ENCODE measurements at places on chromosomes 11 and 22. TPM values are rescaled to one million over a fixed set of nuclear protein-coding genes. Genes with fewer than 3 reads are reported as not detected.

- no peaks in the 10 kb centered on the region for H3K27me3 ChIP-seq
- H3K4me1 ChIP-seq, result peaks cover 55% of the 10 kb centered on the region
- peaks cover 5% of the 10 kb centered on the region for H3K36me3 ChIP-seq
- H3K27ac ChIP-seq, result peak overlapping the region; percentile 100
- H3K4me3 ChIP-seq, result peak overlapping the region; percentile 99
Measured at GRCh38 chr11:65416341-65416824, 6.2 kb upstream of the NEAT1 start.

DNA sequence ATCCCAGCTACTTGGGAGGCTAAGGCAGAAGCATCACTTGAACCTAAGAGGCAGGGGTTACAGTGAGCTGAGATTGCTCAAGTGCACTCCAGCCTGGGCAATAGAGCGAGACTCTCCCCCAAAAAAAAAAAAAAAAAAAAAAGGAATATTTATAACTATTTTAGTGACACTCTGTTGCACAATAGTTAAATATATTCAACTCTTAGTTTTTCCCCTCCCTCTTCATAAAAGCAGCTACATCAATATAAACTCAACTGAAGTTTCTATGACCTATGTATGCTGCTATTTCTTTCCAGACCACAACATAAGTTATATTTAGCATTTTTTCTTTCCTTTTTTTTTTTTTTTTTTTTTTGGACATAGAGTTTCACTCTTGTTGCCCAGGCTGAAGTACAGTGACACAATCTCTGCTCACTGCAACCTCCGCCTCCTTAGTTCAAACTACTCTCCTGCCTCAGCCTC is 19.2 kb downstream of the CELF1 start:
- H3K27ac ChIP-seq, result no peak overlapping the region
- H3K4me1 ChIP-seq, result peaks cover 21% of the 10 kb centered on the region
- DNase-seq, result no peak
- no peaks in the 10 kb centered on the region for H3K27me3 ChIP-seq
- H3K36me3 ChIP-seq, result peaks cover 9% of the 10 kb centered on the region

DNA sequence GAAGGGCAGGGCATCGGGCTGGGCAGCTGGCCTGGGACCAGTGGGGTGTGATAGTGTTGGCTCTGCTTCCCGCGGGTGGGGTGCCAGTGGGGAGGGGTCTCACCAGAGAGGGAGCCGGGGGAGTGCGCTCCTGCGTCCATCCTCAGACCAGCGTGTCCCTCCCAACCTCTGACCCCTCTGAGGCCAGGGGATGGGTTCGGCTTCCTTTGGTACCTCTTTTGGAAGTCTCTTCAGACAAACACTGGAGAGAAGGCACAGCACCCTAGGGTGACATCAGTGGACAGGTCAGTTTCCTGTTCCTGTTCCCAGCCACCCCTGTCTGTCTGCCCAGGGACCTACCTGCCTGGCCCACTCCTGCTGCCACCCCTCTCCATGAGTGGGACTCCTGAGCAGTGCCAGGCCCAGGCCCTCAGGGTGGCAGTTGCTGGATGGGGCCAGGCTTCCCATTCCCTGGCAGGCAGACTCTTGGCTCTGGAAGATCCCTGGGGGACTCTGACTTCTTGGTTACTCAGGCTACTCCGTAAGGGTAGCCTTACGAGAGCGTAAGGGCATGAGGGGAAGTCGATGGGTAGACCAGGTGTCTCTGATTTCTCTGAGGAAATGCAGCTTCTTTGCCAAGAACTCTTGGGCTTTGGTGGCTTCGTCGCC is 2.6 kb downstream of the TAGLN start:
- no peaks in the 10 kb centered on the region for H3K27me3 ChIP-seq
- no peak overlapping the region for H3K27ac ChIP-seq
- no peak overlapping the region for H3K4me3 ChIP-seq
- H3K4me1 ChIP-seq, result no peaks in the 10 kb centered on the region
- DNase-seq, result no peak

GRCh38 chr22:24580276-24580675 is 12.6 kb downstream of the LRRC75B start:
- peaks cover 12% of the 10 kb centered on the region for H3K36me3 ChIP-seq
- H3K27me3 ChIP-seq, result no peaks in the 10 kb centered on the region

GRCh38 chr11:72740562-72741428 is 11.4 kb downstream of the ARAP1 start:
- peak overlapping the region; percentile 73 for H3K27ac ChIP-seq
- peaks cover 59% of the 10 kb centered on the region for H3K4me1 ChIP-seq
- no peak overlapping the region for H3K4me3 ChIP-seq
- no peak for DNase-seq
- H3K27me3 ChIP-seq, result no peaks in the 10 kb centered on the region
- H3K36me3 ChIP-seq, result peaks cover 5% of the 10 kb centered on the region

DNA sequence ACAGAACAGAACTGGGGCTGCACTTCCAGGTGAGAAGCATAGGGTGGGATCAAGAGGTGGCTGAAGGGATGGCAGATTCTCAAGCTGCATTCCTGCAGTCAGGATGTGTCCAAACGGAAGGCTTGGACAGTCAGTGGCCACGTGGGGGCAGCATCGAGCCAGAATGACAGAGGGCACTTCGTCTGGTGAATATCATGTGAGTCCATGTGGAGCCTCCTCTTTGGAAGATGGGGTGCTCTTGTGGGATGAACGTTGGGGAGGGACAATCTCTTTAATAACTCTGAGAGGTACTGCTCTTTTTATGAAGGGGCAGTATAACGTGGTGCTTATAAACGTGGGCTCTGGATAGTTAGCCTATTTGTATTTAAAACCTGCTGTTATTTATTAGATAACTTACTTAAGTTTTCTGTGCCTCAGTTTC is 154.9 kb upstream of the NAV2 start:
- H3K27ac ChIP-seq, result no peak overlapping the region
- peaks cover 10% of the 10 kb centered on the region for H3K27me3 ChIP-seq
- no peaks in the 10 kb centered on the region for H3K4me1 ChIP-seq
- no peak overlapping the region for H3K4me3 ChIP-seq
- DNase-seq, result peak; percentile 30
- no peaks in the 10 kb centered on the region for H3K36me3 ChIP-seq

DNA sequence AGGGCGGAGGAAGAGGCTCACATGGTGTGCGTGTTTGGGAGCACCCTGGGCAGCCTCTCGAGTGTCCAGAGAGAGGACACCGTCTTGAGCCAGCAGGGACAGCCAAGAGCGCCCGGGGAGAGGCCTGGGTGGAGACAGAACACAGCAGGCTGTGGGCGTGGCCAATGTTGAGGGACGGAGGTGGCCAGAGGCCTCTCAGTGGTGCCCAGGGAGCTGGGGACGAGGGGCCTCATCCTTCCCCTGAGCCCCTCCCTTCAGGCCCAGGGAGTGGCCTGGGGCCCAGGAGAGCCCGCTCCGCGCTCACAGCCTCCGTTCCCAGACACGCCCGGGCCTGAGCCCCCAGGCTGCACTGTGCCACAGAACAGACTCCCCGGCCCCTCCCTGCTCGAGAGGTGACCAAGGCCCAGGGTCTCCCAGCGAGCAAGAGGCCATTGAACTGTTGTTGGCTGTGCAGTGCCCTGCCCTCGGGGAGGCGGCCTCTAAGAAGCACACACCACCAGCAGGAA is 48.4 kb downstream of the CDKN1C start:
- no peak overlapping the region for H3K27ac ChIP-seq
- H3K36me3 ChIP-seq, result no peaks in the 10 kb centered on the region

- H3K27me3 ChIP-seq, result peaks cover 17% of the 10 kb centered on the region
- no peak overlapping the region for H3K4me3 ChIP-seq
- peak; percentile 45 for DNase-seq
- H3K27ac ChIP-seq, result no peak overlapping the region
- no peaks in the 10 kb centered on the region for H3K36me3 ChIP-seq
Measured at GRCh38 chr22:26360169-26360885, 68.7 kb upstream of the ASPHD2 start.

- H3K27ac ChIP-seq, result no peak overlapping the region
- H3K4me3 ChIP-seq, result no peak overlapping the region
Measured at GRCh38 chr11:42012271-42012670, 552.8 kb upstream of the LRRC4C start.

DNA sequence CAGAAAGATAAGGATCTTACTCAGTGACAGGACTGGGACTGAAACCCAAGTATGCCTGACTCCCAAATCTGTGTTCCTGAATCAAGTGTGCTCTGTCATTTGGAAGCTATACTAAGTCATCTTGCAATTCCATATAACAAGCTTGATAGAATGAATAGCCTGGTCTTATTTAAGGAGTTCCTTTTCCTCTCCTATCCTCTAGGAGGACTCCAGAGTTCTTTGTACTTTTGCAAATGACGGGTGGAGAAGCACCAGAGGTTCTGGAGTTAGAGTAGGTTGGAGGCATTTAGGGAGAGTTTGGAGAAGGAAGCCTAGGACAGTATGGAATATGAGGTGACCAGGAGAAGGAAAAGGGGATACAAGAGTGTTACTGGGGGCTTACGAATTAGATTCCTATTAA is 92.9 kb upstream of the RCN1 start:
- H3K4me1 ChIP-seq, result peaks cover 15% of the 10 kb centered on the region
- no peak overlapping the region for H3K27ac ChIP-seq
- DNase-seq, result no peak
- no peak overlapping the region for H3K4me3 ChIP-seq
- H3K27me3 ChIP-seq, result peaks cover 10% of the 10 kb centered on the region

- no peak overlapping the region for H3K4me3 ChIP-seq
- H3K36me3 ChIP-seq, result peaks cover 7% of the 10 kb centered on the region
- no peak overlapping the region for H3K27ac ChIP-seq
- H3K4me1 ChIP-seq, result peaks cover 25% of the 10 kb centered on the region
- H3K27me3 ChIP-seq, result no peaks in the 10 kb centered on the region
Measured at GRCh38 chr22:40544758-40545157, 91.8 kb downstream of the MRTFA start.

GRCh38 chr11:94504689-94505293 is 7.5 kb upstream of the C11orf97 start:
- H3K36me3 ChIP-seq, result peaks cover 11% of the 10 kb centered on the region
- no peaks in the 10 kb centered on the region for H3K4me1 ChIP-seq
- peaks cover 16% of the 10 kb centered on the region for H3K27me3 ChIP-seq
- no peak overlapping the region for H3K27ac ChIP-seq
- no peak for DNase-seq

Gene SCGB1A1
- not detected for total RNA-seq

Gene BEST1
- total RNA-seq, result not detected

Gene MICAL2
- total RNA-seq, result 619 TPM

Gene F2
- total RNA-seq, result not detected
